AG10803 (cell line): ENCODE measurements at places on chromosomes 2 and 18.
A peak's percentile ranks its signal among the peaks of the same experiment; 100 is the strongest.

DNA sequence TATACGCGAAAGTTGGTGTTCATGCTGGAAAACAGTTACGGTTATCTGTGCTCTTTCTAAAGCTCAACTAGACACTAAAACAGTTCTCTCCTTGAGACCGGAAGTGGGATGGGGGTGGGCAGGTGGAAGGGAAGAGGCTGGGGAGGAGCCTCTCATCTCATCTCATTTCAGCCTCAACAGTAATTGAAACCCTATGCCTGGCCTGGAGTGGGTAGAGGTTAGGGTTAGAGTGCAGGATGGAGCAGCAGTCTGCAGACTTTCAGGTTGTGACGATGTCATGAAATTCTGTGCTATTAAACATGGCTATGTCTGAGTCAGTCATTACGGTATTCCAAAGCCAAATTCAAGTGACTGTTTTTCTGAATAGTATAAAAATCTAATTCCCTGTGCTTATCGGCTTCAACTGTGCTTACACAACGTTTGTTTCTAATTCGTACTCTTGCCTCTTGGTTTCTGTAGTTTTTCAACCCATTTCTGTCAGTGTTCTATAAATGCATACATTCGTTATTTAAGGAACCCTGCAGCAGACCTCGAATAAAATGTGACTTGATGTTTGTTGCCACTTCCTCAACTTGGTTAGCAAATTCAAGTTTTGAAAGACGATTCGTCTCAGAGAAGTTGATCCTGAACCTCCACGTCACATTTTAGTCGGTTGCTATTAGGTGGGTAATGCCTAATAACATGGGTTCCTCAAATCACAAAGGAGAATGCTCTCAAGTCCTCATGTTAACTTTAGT, 75.8 kb upstream of the TCF7L1 start:
- DNase-seq, result no peak

- no peak for DNase-seq
Measured at GRCh38 chr2:189952536-189953109, 109.9 kb downstream of the MSTN start.

DNA sequence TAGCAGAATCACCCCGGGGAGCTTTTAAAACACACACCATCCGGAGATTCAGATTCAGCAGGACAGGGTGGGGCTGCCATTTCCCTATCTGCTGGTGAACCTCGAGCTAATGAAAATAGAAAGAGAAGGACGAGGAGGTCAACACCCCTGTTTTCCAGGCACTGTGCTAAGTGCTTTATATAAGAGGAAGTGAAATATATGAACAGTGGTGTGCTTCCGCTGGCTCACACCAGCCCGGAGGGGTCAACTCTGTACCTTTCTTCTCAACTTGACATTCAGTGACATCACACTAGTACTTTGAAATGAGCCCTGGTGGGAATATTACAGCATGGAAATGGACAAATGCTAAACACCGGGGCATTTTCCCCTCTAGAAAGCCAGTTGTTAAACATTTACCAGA, 108.3 kb upstream of the LTBP1 start:
- DNase-seq, result no peak

- no peak for DNase-seq
Measured at GRCh38 chr2:133849341-133849740, 281.1 kb upstream of the NCKAP5 start.

- peak; percentile 23 for DNase-seq
Measured at GRCh38 chr18:23619388-23619881, 33.1 kb upstream of the NPC1 start.
